ENCODE measurements at places on chromosomes 4 and X. TPM values are rescaled to one million over a fixed set of nuclear protein-coding genes. Genes with fewer than 3 reads are reported as not detected.

GRCh38 chrX:71283403-71284143, at the start of gene NONO:
Gene NONO (plus strand): TSS chrX:71283635. CDS start chrX:71290638, 7,003 bp downstream.
- DNase-seq = peak; percentile 99

DNA sequence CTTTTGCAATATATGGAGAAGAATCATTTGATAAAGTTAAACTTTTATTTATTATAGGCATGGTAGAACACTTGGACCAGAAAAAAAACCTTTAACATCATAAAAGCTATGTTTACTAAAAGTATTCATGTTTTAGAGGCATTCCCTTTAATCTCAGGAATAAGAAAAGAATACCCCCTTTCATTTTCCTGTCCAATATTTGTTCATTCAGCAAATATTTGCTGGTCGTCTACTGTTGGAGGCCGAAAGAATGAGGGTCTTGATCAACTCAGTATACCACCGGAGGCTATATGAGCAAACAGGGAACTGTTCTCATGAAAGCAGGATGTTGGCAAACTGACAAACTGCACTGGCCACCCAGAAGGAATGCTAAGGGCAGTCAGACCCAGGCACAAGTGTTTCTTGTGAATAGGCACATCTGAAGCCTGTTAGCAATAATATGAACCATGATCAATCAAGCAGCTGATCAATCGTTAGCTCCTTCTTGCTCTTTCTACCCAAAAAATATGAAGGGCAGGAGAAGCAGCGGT, 480.8 kb upstream of the FAT1 start:
- DNase-seq = peak; percentile 15

- no peak for DNase-seq
These were observed 189.9 kb upstream of the ANXA3 start for GRCh38 chr4:78361621-78362120.

DNA sequence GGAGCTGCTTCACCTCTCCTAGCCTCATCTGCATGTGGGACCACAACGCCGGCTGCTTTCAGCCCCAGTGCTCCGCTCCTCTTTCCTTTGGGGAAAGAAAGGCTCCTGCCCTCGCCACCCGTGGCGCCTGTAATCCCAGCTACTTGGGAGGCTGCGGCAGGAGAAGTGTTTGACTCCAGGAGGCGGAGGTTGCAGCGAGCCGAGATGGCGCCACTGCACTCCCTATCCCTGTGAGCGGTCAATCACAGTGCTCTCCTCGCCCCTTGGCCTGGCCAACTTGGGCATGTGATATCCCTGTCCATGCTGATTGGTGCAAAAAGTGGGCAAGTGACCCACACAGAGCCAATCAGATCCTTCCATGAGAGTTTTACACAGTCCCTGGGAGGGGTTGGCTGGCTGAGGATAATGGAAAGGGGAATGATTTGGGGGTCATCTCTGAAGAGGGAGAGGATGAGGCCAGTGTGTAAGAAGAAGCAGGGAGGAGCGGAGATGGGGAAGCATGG, 56.2 kb downstream of the WFS1 start:
- no peak for DNase-seq

Gene DCTD
- total RNA-seq = 88.8 TPM

DNA sequence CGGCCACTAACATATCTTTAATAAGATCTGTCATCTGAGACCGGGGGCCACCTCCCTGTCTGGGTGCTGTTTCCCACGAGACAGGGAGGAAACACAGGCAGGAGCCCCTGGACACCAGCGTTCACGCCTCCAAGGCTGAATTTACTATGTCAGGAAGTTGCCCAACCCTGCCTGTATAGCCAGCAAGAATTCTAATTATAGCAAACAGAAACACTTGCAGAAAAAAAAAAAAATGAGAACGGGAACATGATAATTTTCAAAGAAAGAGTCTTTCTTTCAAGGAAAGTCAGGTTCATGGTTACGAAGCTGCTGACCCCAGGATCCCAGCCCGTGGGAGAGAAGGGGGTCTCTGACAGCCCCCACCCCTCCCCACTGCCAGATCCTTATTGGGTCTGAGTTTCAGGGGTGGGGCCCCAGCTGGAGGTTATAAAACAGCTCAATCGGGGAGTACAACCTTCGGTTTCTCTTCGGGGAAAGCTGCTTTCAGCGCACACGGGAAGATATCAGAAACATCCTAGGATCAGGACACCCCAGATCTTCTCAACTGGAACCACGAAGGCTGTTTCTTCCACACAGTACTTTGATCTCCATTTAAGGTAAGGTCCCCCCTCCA, at the start of gene IL3RA:
IL3RA (plus strand) TSS at position 455 of the 613 bp plus-strand sequence. CDS start 4,981 bp downstream, outside the sequence.
- DNase-seq = no peak
